ENCODE measurements at places on chromosomes 5 and 9. TPM values are rescaled to one million over a fixed set of nuclear protein-coding genes. Genes with fewer than 3 reads are reported as not detected.
A peak's percentile ranks its signal among the peaks of the same experiment; 100 is the strongest.

The CDKN2B gene
- not detected for total RNA-seq

The MUSK gene
- total RNA-seq = not detected

The POU5F2 gene
- 0.27 TPM for total RNA-seq

The TSSK1B gene
- not detected for total RNA-seq

The KIAA1958 gene
- 7.6 TPM for total RNA-seq

The SLC45A2 gene
- total RNA-seq = not detected

DNA sequence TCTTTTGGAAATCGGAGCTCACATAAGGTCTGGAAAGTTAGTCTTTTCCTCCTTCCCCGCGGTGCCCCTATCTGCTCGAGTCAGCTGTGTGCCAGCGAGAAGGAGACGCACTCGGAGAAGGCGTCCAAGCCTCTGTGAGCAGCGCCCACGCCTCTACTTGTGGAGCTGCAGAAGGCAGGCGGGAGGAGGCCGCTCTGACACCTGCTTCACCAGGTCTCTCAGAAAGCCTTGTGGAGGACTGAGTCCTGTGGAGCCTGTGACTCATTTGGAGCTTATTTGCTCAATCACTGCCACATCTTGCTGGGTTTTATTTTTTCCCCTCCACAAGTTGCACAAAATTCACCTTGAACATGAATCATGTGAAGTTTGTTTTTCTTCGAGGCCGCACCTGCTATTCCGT is 117.5 kb downstream of the IRX2 start:
- H3K27me3 ChIP-seq = peaks cover 4% of the 10 kb centered on the region
- H3K27ac ChIP-seq = no peak overlapping the region
- no peak for DNase-seq
- no peak overlapping the region for H3K4me3 ChIP-seq

DNA sequence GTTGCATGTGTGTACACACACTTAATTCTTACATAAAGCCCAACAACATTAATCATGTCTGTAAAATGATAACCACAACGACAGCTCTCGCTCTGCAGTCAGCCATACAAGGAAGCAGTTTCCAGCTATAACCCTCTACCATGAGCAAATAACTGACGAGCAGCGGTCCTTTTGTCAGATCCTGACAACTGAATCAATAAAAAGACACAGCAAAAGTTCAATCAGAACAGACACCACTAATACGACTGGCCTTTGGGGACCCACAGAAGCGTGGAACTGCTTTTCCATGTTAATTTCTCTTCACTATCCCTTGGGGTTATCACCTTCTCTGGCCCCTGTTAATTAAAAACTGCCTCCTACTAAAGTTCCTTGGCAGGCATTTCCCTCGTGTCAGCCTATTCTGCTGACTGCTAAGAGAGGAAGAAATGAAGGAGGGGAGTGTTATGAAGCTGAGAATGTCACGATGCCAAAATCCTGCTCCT is 722.8 kb upstream of the GRAMD2B start:
- H3K36me3 ChIP-seq = no peaks in the 10 kb centered on the region
- no peak overlapping the region for H3K27ac ChIP-seq
- no peak overlapping the region for H3K4me3 ChIP-seq

- H3K4me3 ChIP-seq = no peak overlapping the region
- no peaks in the 10 kb centered on the region for H3K27me3 ChIP-seq
- H3K4me1 ChIP-seq = no peaks in the 10 kb centered on the region
- no peaks in the 10 kb centered on the region for H3K36me3 ChIP-seq
Observed at GRCh38 chr9:84152204-84152603, 171.6 kb downstream of the RMI1 start.

DNA sequence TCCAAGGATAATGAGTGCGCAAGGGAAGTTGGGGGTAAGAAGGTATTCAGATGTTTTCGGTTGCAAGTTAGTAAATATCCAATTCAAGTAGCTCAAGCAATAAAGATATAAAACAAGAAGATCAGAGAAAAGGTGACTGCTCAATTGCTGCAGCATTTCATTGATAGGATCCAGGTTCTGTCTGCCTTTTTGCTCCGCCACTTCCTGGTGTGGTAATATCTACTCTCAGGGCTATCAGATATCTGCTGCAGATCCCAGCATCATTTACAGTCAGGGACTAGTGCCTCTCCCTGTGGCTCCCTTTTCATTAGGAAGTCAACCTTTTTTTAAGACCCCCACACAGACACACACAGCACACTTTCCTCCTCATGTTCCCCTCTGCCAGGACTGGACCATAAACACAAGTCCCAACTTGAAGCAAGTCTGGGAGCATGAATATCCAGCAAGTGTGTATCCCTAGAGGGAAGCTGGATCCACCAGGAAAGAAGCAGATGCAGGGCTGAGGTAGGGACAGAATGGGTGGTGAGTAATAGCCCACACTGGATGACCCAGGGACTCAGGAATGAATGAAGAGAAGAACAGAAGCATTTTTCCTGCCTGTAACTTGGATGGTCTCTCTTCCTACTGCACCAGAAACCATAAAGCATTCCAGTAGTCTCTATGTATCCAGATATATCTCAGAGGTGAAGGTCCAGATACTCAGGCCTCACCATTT is 53.7 kb downstream of the ZNF622 start:
- H3K4me3 ChIP-seq = no peak overlapping the region
- no peak overlapping the region for H3K27ac ChIP-seq
- no peaks in the 10 kb centered on the region for H3K36me3 ChIP-seq
- no peaks in the 10 kb centered on the region for H3K27me3 ChIP-seq
- no peaks in the 10 kb centered on the region for H3K4me1 ChIP-seq

DNA sequence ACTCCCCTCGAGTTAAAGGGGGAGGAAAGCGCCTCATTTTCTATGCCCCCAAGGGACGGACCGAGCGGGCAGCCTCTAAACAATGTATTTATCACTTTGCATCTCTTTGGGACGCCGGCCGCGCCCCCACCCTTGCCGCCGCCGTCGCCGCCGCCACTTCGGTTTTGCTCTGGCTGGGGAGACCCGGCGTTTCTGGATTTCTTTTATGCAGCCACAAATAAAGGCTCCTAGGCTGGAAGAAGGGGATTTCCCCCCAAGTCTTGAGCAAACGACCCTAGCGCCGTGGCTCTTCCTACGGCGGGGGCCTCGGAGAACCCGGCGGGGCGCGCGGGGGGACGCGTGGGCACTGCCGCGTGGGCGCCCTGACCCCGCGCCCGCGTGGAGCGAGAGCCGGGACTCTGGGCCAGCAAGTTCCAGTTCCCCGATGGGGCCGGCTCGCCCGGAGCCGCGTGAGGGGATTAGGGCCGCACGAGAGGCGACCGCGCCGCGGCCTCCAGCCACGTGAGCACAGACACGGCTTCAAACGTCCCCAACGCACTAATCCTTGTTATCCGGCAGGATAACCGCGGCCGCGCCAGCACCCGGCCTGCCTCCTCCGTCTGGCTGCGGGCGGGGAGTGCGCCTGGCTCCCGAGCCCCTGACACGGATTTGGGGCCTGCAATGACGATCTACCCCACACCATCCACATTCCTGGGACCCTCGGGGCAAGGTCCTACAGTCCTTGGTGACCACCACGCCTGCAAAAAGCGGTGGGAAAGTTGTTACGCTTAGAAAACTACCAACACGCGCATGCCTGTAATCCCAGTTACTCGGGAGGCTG is 7.9 kb upstream of the NEUROG1 start:
- peak overlapping the region; percentile 76 for H3K4me3 ChIP-seq
- peak; percentile 8 for DNase-seq
- H3K27me3 ChIP-seq = peaks cover 68% of the 10 kb centered on the region
- H3K4me1 ChIP-seq = peaks cover 10% of the 10 kb centered on the region
- H3K36me3 ChIP-seq = no peaks in the 10 kb centered on the region

- H3K4me3 ChIP-seq = no peak overlapping the region
- H3K36me3 ChIP-seq = no peaks in the 10 kb centered on the region
- H3K27me3 ChIP-seq = no peaks in the 10 kb centered on the region
- H3K27ac ChIP-seq = no peak overlapping the region
- H3K4me1 ChIP-seq = no peaks in the 10 kb centered on the region
- no peak for DNase-seq
Observed at GRCh38 chr5:22500556-22500955, 352.6 kb downstream of the CDH12 start.

DNA sequence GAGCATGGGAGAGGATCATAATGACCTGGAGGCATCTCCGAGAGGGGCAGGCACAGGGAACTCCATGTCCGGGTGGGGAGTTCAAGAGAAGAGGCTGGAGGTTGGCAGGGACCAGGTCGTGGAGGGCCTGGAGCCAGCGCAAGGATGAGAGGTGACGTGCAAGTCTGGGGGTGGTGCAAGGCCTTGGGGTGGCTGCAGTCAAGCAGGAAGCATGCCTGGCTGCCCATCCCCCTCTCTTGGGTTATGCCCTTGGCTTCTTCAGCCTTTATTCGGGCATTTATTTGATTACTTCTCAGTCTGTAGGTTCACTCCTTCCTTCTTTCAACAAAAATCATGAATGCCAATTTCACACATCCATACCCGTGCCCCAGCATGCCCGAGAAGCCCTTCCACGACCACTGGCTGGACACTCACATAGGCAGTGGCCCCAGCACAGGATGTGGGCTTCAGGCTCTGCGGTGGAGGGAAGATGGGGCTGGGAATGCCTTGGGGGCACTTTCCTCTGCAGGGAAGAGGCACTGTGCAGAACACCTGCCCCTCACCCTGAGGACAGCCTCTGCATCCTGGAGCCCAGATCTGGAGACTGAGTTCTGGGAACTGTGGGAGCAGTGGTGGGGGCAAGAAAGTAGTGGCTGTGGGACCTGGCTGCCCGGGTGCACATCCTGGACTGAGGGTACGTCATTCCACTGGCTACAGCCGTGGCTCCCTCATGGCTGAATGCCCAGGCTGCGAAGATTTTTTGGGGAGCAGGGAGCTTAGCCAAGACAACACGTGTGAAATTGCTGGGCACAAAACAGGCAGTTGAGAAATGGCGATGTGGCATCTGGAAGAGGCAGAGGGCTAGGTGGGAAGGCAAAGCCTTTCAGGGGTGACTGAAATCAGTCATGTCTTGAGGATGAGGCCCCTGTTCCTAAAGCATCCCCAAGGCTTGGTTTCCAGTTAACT is 38.6 kb downstream of the CRB2 start:
- H3K27ac ChIP-seq = no peak overlapping the region
- peaks cover 1% of the 10 kb centered on the region for H3K36me3 ChIP-seq
- no peak for DNase-seq
- no peaks in the 10 kb centered on the region for H3K27me3 ChIP-seq
- no peak overlapping the region for H3K4me3 ChIP-seq

- H3K4me3 ChIP-seq = no peak overlapping the region
- H3K4me1 ChIP-seq = no peaks in the 10 kb centered on the region
- no peak for DNase-seq
Observed at GRCh38 chr5:55278778-55279177, 28.7 kb downstream of the DHX29 start.

DNA sequence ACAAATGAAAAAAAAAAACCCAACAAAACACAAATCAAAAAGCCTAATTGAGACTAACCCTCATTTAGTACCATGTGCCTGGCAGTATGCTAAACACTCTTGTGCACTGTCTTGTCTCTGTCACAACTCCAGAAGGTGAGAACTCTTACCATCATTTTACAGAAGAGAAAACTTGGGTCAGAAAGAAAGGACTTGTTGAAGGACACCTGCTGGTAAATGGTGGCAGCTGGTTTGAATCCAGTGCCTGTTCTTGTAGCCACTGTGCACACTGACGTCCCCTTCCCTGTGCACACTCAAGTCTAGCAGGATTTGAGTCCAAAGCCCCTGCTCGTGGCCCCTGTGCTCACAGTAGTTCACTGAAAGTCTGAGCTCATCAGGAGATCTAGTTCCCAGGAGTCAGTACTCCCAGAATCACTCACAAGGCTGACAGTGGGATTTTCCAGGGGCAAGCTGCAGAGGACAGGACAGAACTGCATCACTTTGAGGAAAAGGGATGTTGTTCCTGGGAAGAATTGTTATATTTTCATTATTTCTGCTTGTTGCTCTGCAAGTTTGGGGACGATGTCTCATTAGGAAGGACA is 43.0 kb upstream of the HSD17B4 start:
- H3K36me3 ChIP-seq = no peaks in the 10 kb centered on the region
- H3K27ac ChIP-seq = peak overlapping the region; percentile 2

- H3K4me1 ChIP-seq = no peaks in the 10 kb centered on the region
- no peak for DNase-seq
- peaks cover 3% of the 10 kb centered on the region for H3K27me3 ChIP-seq
- no peaks in the 10 kb centered on the region for H3K36me3 ChIP-seq
Observed at GRCh38 chr9:136670576-136671253, 8.0 kb downstream of the EGFL7 start.

DNA sequence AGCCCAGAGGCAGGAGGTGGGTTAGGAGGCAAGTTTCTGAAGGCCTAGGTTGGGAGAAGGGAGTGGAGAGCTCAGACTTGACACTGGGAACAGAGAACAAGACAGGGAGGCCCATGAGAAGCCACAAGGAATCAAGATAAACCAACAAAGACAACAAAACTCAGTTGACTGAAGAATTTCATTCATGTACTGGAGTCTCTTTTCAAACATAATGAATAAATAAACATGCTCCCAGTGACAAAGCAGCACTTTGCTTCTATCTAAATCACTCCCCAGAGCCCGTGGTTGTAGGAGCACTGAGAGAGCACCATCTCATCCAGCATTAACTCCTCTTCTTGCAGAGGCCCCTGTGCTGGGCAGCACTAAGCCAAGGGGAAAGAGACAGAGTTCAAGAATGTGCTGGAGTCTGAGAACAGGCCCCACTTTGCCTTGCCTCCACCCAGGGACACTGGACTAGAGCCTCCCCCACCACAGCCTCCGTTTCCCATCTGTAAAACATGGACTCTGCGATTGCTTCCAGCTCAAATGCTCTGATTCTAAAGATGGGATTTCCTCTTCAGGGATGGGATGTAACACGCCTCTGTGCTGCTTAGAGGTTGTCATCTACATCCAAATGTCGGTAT is 282.0 kb downstream of the SPOCK1 start:
- H3K27me3 ChIP-seq = peaks cover 6% of the 10 kb centered on the region
- H3K4me3 ChIP-seq = no peak overlapping the region
- no peak for DNase-seq

DNA sequence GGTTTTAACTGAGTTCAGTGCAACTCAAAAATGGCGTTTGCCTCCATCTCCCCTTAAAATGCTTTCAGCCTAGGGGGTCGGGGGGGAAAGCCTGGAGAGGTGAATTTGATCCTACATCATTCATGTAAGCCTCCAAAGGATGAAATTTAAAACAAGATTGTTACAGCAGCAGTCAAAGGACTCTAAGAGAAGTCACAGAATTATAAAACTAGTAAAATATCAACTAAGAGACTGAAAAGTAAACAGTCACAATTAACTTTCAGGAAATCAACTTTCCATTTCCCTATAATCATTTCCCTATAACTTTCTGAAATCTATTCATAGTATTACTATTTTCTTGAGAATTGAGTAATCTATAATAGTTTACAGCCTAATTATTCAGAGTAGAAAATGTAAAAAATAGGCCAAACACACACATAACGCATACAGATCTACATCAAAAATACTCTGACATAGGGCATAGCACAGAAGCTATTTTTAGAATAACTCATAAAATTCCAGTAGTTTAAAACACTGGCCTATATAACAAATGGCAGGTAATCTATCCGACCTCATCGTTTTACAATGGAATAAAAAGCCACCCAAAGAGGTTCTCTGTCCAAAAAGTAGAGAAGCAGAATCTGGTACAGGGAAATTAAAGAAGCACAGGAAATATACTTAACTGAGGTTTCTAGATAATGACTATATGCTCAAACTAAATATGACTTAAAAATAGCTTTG is 37.6 kb downstream of the FBXL17 start:
- H3K27me3 ChIP-seq = no peaks in the 10 kb centered on the region
- H3K36me3 ChIP-seq = no peaks in the 10 kb centered on the region
- H3K4me1 ChIP-seq = no peaks in the 10 kb centered on the region
- H3K27ac ChIP-seq = no peak overlapping the region

- DNase-seq = no peak
- no peak overlapping the region for H3K4me3 ChIP-seq
- H3K4me1 ChIP-seq = peaks cover 5% of the 10 kb centered on the region
- H3K36me3 ChIP-seq = peaks cover 34% of the 10 kb centered on the region
- no peak overlapping the region for H3K27ac ChIP-seq
Observed at GRCh38 chr5:133086366-133086875, 34.6 kb downstream of the HSPA4 start.

Data from activated naive CD4-positive, alpha-beta T cell treated with anti-CD3 and anti-CD28 coated beads for 36 hours (primary cell).